Adrenal gland (tissue), 19 donors: ENCODE measurements at places on chromosomes 1 and 21. TPM values are rescaled to one million over a fixed set of nuclear protein-coding genes. Genes with fewer than 3 reads are reported as not detected.

GRCh38 chr1:76857973-76858372 lies 9.3 kb upstream of the ST6GALNAC5 start:
- no peaks in the 10 kb centered on the region for H3K36me3 ChIP-seq
- H3K4me1 ChIP-seq: no peaks in the 10 kb centered on the region
- no peak for DNase-seq
- H3K27me3 ChIP-seq: no peaks in the 10 kb centered on the region
- H3K4me3 ChIP-seq: no peak overlapping the region
- no peak overlapping the region for H3K27ac ChIP-seq

GRCh38 chr1:211183747-211184313 lies 49.9 kb upstream of the KCNH1 start:
- no peaks in the 10 kb centered on the region for H3K4me1 ChIP-seq
- H3K27ac ChIP-seq: no peak overlapping the region
- H3K4me3 ChIP-seq: no peak overlapping the region
- H3K36me3 ChIP-seq: no peaks in the 10 kb centered on the region
- no peaks in the 10 kb centered on the region for H3K27me3 ChIP-seq
- no peak for DNase-seq

DNA sequence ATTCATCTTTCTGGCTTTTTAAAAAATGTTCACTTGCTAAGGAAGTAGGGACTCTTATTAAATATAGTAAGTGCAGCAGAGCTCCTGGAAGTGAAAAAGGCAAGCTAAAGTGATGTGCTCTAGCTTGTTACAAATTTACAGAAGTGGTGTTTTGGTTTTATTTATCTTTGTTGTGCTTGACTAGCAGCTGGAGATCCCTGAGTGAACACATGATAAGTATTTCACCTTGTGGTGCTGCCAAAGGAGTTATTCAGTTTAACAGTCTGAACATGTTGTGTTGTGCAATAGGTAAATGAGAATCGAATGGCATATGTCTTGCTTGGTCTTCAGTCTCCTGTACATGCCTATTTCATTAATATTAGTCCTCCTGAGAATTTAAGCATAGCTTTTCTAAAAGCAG lies 315.7 kb downstream of the TPR start:
- no peak overlapping the region for H3K27ac ChIP-seq
- no peaks in the 10 kb centered on the region for H3K4me1 ChIP-seq
- no peak for DNase-seq
- H3K4me3 ChIP-seq: no peak overlapping the region

GRCh38 chr1:36149237-36149972 lies at the start of gene TRAPPC3:
TRAPPC3 (minus strand) TSS chr1:36149486; CDS start chr1:36149378, 108 bp downstream.
- H3K4me3 ChIP-seq: peak within 1 kb of the TSS; percentile 83
- no peaks in the 10 kb centered on the region for H3K27me3 ChIP-seq
- peaks cover 8% of the 10 kb centered on the region for H3K36me3 ChIP-seq
- H3K4me1 ChIP-seq: peaks cover 27% of the 10 kb centered on the region

DNA sequence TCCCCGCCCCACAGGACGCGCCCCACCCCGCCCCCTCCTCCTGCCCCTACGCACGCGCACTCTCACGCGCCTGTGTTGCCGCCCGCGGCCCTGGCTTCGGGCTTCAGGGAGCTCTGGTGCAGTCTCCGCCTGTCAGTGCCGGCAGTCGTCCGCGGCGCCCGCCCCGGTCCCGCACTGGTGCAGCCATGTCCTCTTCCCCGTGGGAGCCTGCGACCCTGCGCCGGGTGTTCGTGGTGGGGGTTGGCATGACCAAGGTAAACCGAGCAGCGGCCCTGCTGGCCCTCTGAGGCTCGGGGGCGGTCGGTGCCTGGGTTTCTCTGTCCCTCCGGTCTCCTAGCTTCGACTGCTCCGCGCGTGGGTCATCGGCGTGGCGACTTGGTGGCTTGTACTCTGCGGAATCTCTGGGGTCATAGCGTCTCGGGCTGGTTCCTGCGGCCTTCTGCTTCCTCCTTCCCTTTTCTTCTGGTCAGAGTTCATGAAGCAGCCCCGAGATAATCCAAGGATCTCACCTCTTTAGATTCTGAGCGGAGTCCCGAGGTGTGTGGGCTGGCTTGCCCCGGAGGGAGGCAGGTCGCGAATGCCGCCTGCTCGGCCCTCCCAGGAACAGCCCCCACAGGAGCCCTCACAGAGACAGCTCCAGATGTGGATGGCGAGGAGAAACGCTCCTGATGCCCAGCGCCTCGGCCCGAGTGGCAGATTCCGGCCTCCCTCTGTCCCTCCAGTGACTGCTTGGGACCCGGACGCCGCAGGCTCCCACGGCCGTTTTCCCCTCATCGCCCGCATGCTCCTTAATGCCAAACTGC lies at the start of gene SCP2:
Gene SCP2, plus strand, starts transcription at position 65 of the 803 bp plus-strand sequence. Its CDS starts 121 bp downstream, at position 186.
- H3K4me3 ChIP-seq: peak within 1 kb of the TSS; percentile 73
- H3K36me3 ChIP-seq: no peaks in the 10 kb centered on the region
- peak within 1 kb of the TSS; percentile 87 for H3K27ac ChIP-seq

GRCh38 chr1:85746777-85747176 lies 38.5 kb upstream of the ZNHIT6 start:
- H3K4me1 ChIP-seq: no peaks in the 10 kb centered on the region
- no peak overlapping the region for H3K27ac ChIP-seq
- DNase-seq: no peak
- no peaks in the 10 kb centered on the region for H3K27me3 ChIP-seq
- no peaks in the 10 kb centered on the region for H3K36me3 ChIP-seq

Gene RABGAP1L
- total RNA-seq: 14.3 TPM

Gene PTCH2
- total RNA-seq: 2.1 TPM

Gene ARTN
- total RNA-seq: 0.29 TPM

Gene TADA1
- 13.7 TPM for total RNA-seq
